ENCODE measurements at places on chromosomes 2 and 18.
A peak's percentile ranks its signal among the peaks of the same experiment; 100 is the strongest.

GRCh38 chr18:5868218-5868854, 27.0 kb downstream of the TMEM200C start:
- peak; percentile 65 for DNase-seq

DNA sequence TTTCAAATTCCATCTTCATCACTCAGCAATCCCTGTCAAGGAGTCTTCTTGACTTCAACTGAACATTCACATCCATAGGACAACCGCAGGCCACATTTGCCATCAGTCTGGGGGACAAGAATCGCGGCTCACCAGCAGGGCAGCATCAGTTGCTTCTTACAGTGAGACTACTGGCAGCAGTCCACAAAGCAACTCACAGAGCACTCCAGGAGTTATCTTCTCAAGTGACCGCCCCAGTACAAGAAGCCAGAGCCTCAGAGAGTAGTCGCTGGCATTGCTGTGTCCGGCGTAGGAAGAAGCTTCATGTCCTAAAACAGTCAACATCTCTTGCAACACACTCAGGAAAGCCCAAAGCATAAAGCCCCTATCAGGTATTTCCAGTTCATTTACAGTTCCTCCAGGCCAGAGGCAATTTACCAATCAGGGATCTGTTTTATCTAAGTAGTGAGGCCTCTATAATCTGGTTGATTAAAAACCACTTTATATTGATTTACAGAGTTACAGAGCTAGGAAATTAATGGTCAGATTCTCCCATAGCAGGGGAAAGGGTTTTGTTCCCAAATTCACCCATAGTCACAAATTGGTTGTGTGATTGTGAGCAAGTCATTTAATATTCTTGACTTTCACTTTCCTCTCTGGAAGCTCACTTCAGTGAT, 177.3 kb downstream of the NBAS start:
- no peak for DNase-seq

DNA sequence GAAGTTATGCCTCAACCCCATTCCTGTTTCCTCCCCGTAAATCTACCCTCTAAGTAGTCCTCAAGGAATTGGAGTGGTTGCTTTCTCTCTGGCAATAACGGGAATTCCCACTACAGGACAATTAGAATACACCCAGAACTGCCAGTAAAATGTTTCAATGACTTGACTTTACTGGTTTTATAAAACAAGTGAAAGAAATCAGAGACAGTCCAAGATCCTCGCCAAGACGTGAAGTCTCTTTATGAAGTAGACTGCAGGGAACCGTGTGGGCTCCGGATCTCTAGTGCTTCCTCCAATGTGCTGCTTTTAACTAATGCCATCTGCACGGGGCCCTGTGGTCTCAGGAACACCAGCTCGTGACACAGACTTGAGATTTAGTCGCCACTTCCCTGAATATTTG, 101.4 kb downstream of the CPO start:
- no peak for DNase-seq

DNA sequence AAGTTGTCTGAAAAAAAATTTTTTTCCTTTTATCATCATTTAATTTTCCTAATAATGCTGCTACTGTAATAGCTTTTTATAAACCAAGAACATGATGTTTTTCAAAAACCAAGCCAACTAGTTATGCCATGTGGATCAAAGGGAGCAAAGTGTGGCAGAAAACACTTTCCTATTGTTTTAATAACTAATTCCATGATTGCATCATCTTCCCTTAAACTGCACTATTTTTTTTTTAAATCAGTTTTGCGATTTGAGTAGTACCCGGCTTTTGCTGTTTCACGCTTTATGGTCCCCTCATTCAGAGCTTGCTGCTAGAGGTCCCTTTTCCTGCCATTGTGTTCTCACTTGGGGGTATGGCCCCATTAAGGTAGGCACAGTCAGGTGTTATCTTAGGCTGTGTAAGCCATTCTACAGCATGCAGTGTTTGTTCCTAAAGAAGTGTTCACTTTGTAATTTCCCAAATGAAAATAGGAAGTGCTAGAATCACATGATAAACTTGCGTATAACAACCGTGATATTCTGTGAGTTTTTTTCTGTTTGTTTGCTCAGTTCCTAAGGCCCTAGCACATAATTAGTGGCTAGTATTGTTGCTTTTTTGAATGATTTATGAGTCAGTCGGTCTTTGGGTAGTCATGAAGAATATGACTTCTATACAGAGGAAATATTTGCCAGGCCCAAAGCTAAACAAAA, 225.8 kb downstream of the PTGR3 start:
- no peak for DNase-seq

DNA sequence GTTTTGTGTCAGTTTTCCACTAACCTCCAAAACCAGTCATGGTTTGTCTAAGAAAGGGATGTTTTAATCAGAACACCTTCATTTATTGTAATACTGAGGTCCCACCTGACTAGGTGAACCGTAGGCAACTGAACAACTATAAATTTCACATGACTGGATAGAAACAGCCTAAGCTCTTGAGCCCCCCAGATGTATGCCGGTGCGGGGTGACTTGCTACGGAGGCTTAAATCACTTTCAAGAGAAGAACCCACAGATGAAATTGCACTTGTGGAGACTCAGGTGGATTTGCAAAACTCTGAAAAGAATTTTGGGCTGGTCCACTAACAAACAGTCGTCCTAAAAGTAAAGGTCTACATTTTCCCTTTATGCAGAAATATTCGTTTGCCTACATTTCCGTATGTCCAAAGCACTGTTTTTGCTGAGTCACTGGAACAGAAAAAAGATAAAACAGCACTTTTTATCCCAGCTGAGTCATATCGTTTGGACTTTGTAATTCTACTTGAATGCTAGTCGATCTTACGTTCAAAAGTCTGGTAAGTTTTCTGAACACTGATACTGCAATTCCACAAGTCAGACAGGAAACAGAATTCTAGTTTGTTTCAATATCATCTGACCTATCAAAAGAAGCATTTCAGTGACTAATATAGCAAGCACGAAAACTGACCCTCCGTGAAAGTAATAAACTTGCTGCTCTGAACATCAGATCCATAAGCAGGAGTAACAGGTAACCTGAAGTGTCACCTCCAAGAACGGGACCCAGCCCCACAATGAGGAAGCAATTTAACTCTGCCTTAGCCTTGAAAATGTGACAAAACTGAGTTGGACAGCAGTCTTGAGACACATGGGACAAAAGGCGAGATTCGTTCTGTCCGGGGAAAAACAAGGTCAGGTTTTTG, 18.1 kb downstream of the ZNF516 start:
- no peak for DNase-seq

- DNase-seq = no peak
These were observed 1514.9 kb upstream of the PIK3C3 start for GRCh38 chr18:40440088-40440487.

GRCh38 chr18:74333091-74333490, 17.5 kb downstream of the C18orf63 start:
- no peak for DNase-seq

- peak; percentile 19 for DNase-seq
These were observed 127.6 kb downstream of the ALPK2 start for GRCh38 chr18:58501066-58501896.

- peak; percentile 20 for DNase-seq
These were observed 30.3 kb upstream of the CCDC93 start for GRCh38 chr2:118044103-118044716.

GRCh38 chr18:23493654-23494053, 9.7 kb upstream of the RMC1 start:
- no peak for DNase-seq

DNA sequence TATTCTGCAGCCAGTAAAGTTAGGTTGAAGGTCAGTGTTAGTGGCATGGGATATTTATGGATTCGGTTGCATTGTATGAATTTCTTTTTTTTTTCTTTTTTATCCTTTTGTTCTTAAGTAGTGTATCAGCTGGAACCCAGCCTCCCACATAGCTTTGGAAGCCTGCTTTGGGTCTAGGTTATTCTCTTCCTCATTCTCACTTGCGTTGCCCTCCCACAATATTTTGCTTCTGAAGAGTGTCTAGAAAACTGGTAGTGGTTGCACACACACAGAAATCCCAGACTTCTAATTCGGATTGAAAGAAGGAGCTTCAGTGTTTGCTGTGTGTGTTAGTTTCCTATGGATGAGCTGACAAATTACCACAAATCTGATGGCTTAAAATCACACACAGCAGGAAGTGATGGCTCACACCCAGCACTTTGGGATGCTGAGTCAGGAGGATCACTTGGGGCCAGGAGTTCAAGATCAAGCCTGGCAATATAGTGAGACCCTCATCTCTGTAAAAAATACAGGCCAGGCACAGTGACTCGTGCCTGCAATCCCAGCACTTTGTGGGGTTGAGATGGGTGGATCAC, 104.8 kb downstream of the ARL4C start:
- no peak for DNase-seq

DNA sequence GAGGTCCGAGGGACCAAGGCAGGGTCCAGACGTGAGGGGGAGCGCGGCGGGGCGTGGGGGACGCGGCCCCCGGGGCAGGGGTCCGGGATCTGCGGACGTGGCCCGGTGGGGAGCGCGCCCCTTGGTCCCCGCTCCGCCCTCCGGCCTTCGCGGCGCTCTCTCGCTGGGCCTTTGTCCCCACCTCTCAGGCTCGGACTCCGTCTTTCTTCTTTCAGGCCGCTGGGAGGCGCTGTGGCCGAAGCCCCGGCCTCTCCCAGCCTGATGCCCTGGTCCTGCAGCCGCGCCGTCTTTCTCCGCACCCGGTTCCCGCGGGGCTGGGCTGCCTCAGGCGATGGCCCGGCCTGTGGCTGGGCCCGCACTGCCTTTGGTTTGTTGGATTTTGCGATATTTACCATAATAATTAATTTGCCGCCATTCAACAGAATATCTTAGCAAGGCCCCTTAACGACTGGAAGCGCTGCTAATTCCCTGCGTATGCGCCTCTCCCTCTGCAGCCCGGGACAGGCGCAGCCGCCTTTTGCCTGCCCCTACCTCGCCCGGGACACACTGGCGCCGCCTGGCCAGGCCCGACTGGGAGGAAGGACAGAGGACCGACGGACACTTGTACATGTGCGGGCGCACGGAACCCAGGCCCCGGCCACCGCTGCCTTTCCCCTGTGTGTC, 10.8 kb downstream of the SIX3 start:
- DNase-seq = peak; percentile 59
